Lung (tissue), 17 donors: ENCODE measurements at places on chromosomes 12 and 14.
A peak's percentile ranks its signal among the peaks of the same experiment; 100 is the strongest.

DNA sequence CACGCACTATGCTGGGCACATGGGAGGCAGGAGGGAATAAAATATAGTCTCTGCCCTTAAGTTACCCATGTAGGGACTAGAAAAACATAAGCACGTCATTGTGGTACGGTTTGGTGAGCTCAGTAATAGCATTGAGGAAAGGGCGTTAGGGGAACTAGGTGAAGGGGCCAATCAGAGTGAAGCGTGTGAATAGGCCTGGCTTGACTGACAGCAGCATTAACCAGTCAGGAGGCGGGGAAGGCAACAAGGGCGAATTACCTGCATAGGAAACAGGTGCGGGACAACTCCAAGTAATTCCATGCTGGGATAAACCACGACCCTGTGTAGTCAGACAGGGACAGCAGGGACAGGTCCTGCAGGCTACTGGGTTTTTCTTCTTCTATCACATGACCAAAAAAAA is 107.7 kb downstream of the UNC79 start:
- DNase-seq, result no peak

- DNase-seq, result no peak
These were observed 17.0 kb downstream of the CLEC14A start for GRCh38 chr14:38238878-38239277.

GRCh38 chr12:16349131-16349460 is 1.7 kb downstream of the MGST1 start:
- peak; percentile 17 for DNase-seq

- no peak for DNase-seq
These were observed 26.0 kb upstream of the LTBP2 start for GRCh38 chr14:74638066-74638465.

DNA sequence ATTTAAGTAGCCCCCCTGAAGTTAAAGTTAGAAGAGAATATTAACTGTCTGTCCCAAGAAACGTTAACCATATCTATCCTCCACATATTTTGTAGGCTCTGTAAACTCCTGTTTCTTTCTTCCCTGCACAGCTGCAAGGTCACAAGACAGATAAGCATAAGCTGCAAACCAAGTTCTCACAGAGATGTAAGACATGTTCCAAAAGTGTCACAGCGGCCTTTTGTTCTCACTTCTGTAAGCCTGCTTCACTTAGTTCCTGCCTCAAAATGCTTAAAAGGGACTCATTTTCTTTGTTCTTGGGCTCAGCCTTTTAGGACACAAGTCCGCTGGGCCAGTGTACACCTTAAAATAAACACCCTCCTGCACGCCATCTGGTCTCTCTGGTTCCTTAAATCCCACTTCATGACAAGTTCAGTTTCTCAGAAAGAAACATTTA is 3.2 kb downstream of the RNASE1 start:
- no peak for DNase-seq

DNA sequence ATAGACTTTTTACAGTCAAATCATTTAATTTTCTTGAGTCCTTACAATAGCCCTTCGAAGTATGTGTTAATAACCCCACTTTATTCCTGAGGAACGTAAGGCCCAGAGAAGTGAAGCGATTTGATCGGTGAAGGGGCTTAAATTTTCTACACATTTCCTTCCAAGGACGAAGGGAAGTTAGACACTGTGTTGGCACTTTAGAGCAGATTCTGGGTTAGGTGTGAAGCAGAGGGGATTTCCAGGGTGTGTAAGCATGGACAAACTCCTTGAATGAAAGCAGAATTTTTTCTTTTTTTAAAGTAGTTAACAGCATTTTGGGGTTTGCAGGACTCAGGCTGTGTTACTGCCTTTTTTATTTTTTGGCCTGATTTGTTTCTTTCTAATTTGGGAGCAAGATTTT is 38.9 kb downstream of the PRORP start:
- DNase-seq, result no peak

DNA sequence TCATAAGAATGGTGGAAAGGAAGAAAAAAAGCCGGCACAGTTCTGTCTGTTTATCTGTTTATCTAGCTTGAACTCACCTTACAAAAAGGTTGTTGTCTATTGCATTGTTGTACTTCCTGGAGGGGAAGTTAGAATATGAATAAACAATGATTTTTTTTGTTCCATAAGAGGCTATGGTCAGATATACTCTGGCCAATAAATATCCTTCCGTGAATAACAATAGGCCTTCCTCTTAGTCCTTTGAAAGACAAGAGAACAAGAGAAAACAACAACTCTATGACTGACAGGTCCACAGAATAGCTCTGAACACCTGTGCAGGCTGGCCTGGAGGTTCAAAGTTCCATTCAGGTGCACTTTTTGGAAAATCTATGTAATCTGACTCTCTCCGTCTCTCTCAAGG is 192.8 kb upstream of the KRR1 start:
- DNase-seq, result no peak

DNA sequence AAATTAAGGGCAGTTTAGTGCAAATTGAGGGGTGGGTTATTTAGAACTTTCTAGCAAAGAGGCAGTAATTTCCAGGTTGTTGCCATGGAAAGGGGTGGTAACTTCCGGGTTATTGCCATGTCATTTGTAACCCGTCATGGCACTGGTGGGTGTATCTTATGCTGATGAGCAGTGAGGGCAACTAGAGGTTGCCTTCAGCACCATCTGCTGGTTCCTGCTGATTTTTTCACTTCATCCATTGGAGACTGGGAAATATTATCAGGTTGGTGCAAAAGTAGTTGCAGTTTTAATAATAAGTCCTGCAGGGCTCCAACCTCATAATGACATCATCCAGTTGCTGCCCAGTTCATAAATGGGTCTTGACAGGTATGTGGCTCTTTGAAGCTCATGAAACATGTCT is 24.4 kb upstream of the SERPINA4 start:
- no peak for DNase-seq
